ENCODE measurements at places on chromosomes 7 and 10. TPM values are rescaled to one million over a fixed set of nuclear protein-coding genes. Genes with fewer than 3 reads are reported as not detected.

DNA sequence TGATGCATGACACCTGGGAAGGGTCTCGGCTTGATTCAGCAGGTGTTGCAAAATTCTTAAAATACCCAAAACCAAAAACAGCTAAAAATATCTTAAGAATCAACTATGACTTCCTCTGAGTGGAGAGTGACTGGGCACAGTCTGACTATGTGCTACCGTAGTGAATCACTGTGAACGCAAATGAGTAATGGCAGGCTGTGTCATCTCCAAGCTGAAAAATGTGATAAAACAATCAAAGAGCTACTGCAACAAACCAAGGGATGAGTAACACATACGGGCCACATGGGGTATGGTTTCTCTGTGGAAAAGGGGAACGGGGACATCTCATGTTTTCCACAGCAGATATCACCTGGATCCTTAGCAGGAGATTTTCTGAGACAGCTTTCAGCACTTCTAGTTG, 127.5 kb downstream of the ABCA13 start:
- H3K36me3 ChIP-seq: no peaks in the 10 kb centered on the region
- H3K4me3 ChIP-seq: no peak overlapping the region
- DNase-seq: no peak
- no peak overlapping the region for H3K27ac ChIP-seq
- H3K4me1 ChIP-seq: no peaks in the 10 kb centered on the region

DNA sequence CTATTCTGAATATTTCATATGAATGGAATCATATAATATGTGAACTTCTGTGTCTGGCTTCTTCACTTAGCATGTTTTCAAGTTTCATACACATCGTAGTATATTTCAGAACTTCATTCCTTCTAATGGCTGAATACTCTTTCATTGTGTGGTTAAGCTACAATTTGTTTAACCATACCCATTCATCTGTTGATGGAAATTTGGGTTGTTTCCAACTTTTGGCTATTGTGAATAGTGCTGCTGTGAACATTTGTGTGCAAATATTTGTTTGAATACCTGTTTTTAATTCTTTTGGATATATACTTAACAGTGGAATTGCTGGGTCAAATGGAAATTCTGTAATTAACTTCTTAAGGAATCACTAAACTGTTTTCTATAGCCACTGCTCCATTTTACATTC, 86.0 kb upstream of the MDFIC start:
- no peak overlapping the region for H3K4me3 ChIP-seq
- no peak for DNase-seq
- H3K27ac ChIP-seq: no peak overlapping the region
- no peaks in the 10 kb centered on the region for H3K36me3 ChIP-seq
- no peaks in the 10 kb centered on the region for H3K4me1 ChIP-seq

- DNase-seq: no peak
- no peaks in the 10 kb centered on the region for H3K27me3 ChIP-seq
- no peaks in the 10 kb centered on the region for H3K4me1 ChIP-seq
- no peak overlapping the region for H3K27ac ChIP-seq
- H3K4me3 ChIP-seq: no peak overlapping the region
- no peaks in the 10 kb centered on the region for H3K36me3 ChIP-seq
These were observed 67.3 kb upstream of the PFKP start for GRCh38 chr10:3000048-3000447.

DNA sequence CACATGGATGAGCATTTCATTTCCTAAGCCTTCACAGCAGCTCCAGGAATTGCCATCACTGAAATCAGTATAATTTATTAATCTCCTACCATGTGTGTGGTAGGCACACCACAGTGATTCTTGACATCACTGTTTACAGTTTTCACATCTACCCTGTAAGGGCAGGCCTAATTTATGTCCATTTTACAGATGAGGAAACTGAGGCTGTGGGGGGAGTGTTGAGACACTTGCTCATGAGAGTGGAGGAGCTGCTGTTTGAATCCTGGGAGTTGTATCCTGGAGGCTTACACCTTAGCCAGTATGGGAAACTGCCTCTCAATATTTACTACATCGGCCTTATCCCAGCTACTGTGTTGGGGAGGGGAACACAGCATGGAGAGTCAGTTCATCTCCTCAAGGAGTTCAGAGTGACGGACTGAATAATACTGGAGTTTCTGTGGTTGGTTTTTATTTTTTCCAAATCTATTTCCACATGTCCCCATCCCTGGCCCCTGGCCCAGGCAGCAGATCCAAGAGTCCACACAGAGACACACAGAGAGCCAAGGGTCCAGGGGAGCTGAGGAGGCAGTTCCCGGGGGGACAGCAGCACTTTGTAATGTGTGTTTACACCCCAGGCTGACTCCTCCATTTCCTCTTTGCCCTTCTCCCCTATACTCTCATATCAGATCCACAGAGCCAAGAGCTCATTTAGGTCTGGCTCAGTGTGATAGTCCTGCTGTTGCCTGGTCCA, 13.2 kb downstream of the UBTD1 start:
- H3K4me1 ChIP-seq: no peaks in the 10 kb centered on the region
- no peak overlapping the region for H3K27ac ChIP-seq
- no peaks in the 10 kb centered on the region for H3K27me3 ChIP-seq
- H3K4me3 ChIP-seq: no peak overlapping the region

The PRRT4 gene
- 5.4 TPM for total RNA-seq

DNA sequence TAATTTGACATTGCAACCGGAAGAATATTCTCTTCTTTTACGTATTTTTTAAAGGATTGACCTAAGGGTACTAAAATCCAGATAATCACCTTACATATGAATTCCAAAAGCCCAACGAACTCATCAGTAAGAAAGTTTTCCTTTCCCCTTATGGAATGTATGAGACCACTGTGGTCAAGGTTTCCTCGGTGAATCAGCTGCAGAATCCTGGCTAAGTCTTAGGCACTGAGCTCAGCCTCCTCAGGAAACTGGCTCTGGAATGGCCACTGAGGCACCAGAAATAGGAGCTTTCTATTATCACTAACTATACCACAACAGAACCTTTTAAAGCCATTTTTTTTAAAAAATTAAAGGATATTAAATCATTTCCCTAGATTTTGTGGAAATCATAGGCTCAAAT, 21.0 kb downstream of the SVIL start:
- H3K27me3 ChIP-seq: no peaks in the 10 kb centered on the region
- H3K4me1 ChIP-seq: no peaks in the 10 kb centered on the region
- no peak overlapping the region for H3K4me3 ChIP-seq
- no peak overlapping the region for H3K27ac ChIP-seq

- no peaks in the 10 kb centered on the region for H3K4me1 ChIP-seq
- no peaks in the 10 kb centered on the region for H3K27me3 ChIP-seq
- no peak overlapping the region for H3K4me3 ChIP-seq
- no peak for DNase-seq
- no peak overlapping the region for H3K27ac ChIP-seq
These were observed 62.9 kb downstream of the SYPL1 start for GRCh38 chr7:106049139-106049752.

The SPDYE1 gene
- not detected for total RNA-seq

The PSAP gene
- 1,502 TPM for total RNA-seq

- H3K27ac ChIP-seq: no peak overlapping the region
- H3K4me3 ChIP-seq: no peak overlapping the region
- no peak for DNase-seq
- peaks cover 19% of the 10 kb centered on the region for H3K27me3 ChIP-seq
These were observed 3.5 kb downstream of the EGFR start for GRCh38 chr7:55022002-55022985.

GRCh38 chr10:33365871-33366411, 31.5 kb upstream of the NRP1 start:
- H3K27ac ChIP-seq: no peak overlapping the region
- no peaks in the 10 kb centered on the region for H3K4me1 ChIP-seq
- H3K27me3 ChIP-seq: no peaks in the 10 kb centered on the region
- DNase-seq: no peak

- H3K36me3 ChIP-seq: peaks cover 20% of the 10 kb centered on the region
- no peak overlapping the region for H3K4me3 ChIP-seq
- no peaks in the 10 kb centered on the region for H3K27me3 ChIP-seq
These were observed 50.3 kb downstream of the PALD1 start for GRCh38 chr10:70528741-70529362.

DNA sequence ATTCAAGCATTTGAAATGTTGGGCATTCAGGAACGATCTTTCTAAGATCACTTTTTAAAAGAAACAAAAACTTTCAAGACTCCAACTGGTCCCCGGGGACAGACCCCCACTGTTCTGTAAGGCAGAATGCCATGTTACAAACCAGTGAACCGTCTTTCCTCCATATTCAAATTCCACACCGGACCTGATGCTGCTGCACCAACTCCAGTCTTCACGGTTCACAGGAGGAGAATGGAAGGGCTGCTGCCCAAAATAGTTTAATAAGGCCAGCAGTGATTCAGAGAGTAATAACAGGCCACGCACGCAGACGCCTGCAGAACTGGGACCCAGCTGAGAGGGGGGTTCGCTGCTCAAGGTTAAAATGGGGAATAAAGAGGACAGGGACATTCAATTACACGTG, 47.2 kb downstream of the OSBPL3 start:
- H3K27ac ChIP-seq: no peak overlapping the region
- H3K4me3 ChIP-seq: no peak overlapping the region
- H3K27me3 ChIP-seq: no peaks in the 10 kb centered on the region
- peaks cover 20% of the 10 kb centered on the region for H3K4me1 ChIP-seq
- peaks cover 5% of the 10 kb centered on the region for H3K36me3 ChIP-seq

GRCh38 chr10:24147321-24147720, 61.6 kb upstream of the KIAA1217 start:
- H3K4me3 ChIP-seq: no peak overlapping the region
- DNase-seq: no peak
- H3K4me1 ChIP-seq: no peaks in the 10 kb centered on the region
- no peaks in the 10 kb centered on the region for H3K27me3 ChIP-seq
- no peak overlapping the region for H3K27ac ChIP-seq

GRCh38 chr7:8014399-8014798, 45.8 kb downstream of the GLCCI1 start:
- no peaks in the 10 kb centered on the region for H3K27me3 ChIP-seq
- peak overlapping the region; percentile 52 for H3K27ac ChIP-seq
- H3K4me3 ChIP-seq: no peak overlapping the region
- H3K4me1 ChIP-seq: peaks cover 61% of the 10 kb centered on the region
- peaks cover 11% of the 10 kb centered on the region for H3K36me3 ChIP-seq

The MEIG1 gene
- not detected for total RNA-seq

- H3K4me1 ChIP-seq: peaks cover 16% of the 10 kb centered on the region
- no peaks in the 10 kb centered on the region for H3K27me3 ChIP-seq
- DNase-seq: no peak
- peaks cover 2% of the 10 kb centered on the region for H3K36me3 ChIP-seq
- no peak overlapping the region for H3K4me3 ChIP-seq
These were observed 16.2 kb downstream of the NCOA4 start for GRCh38 chr10:46014206-46014605.

DNA sequence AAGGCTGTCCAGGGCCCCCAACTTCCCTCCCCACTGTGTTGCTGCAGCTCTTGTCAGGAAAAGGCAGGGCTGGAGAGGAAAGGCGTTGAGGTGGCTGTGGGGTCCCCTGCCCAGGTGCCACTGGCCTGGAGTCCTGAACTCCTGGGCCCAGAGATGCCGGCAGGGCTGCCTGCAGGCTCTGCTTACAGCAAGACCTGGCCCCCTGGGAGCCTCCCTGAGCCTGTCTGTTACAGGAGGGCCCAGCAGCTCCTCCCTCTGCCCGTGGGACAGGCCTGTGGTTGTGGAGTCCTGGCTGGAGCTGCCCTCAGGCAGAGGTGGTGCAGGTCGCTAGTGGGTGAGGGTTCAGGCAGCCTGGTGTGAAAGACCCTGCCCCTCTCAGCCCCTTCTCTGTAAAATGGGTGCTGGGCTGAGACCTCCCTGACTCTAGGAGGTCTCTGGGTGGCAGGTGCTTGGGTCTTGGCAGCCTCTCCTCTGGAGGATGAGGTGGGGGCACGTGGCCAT, 9.9 kb downstream of the ANTXRL start:
- no peaks in the 10 kb centered on the region for H3K27me3 ChIP-seq
- no peaks in the 10 kb centered on the region for H3K36me3 ChIP-seq
- H3K27ac ChIP-seq: no peak overlapping the region
- H3K4me1 ChIP-seq: peaks cover 17% of the 10 kb centered on the region
- DNase-seq: peak; percentile 78
- no peak overlapping the region for H3K4me3 ChIP-seq

DNA sequence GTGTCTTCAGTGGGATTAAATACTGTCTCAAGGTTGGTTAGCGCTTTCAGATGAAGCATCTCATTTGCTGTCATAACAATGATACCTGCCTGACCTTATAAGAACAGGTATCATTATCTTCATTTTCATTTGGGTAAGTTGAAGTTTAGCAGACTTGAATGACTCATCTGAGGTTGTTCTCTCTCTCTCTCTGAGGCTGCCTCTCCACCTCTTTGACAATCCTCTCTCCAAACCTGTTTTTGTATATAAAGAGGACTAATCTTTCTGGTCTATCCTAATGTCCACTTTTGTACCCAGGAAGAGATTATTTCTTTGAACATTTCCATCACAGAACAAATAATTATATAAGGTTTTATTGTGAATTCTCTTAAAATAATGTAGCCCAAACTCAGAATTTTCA, 291.4 kb downstream of the KLF6 start:
- no peaks in the 10 kb centered on the region for H3K27me3 ChIP-seq
- H3K4me1 ChIP-seq: no peaks in the 10 kb centered on the region
- no peak for DNase-seq
- no peak overlapping the region for H3K27ac ChIP-seq
- H3K4me3 ChIP-seq: no peak overlapping the region

DNA sequence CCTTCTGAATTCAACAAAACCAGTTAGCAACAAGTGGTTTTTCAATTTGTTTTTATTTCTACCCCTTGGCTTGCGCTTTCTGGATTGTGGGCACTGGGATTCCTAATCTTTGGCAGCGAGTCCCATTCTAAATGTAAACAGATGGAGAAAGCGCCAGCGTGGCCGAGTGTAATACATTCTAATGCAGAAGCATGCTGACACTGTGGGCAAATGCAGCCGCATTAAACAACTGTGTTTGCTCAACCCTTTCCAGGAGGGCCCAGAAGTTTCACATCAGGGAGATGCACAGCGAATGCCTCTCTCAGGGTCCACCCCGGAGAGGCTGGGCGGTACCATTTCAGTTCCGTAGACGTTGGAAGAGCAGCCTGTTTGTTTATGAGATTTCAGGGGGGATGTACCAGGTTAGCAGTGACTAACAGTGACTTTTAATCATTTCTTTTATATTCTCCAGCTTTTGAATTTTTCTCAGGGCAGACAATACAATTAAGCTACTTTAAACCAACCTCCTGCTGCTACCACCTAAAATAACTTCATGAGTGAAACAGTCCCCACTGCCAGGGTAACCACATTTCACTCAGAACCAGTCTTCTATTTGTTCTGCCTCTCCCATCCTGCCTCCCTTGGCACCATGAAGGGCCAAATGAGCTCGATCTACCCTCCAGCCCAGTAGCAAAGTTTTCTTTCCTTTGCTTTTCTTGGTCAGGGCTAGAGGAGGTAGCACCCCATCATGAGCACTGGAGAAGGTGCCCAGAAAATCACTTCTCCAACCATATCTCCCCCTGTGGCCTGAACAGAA, 164.2 kb upstream of the ITGB1 start:
- no peaks in the 10 kb centered on the region for H3K27me3 ChIP-seq
- peaks cover 32% of the 10 kb centered on the region for H3K4me1 ChIP-seq
- no peaks in the 10 kb centered on the region for H3K36me3 ChIP-seq
- no peak overlapping the region for H3K27ac ChIP-seq
- no peak for DNase-seq
